ENCODE measurements at places on chromosomes 12 and 14. TPM values are rescaled to one million over a fixed set of nuclear protein-coding genes. Genes with fewer than 3 reads are reported as not detected.

DNA sequence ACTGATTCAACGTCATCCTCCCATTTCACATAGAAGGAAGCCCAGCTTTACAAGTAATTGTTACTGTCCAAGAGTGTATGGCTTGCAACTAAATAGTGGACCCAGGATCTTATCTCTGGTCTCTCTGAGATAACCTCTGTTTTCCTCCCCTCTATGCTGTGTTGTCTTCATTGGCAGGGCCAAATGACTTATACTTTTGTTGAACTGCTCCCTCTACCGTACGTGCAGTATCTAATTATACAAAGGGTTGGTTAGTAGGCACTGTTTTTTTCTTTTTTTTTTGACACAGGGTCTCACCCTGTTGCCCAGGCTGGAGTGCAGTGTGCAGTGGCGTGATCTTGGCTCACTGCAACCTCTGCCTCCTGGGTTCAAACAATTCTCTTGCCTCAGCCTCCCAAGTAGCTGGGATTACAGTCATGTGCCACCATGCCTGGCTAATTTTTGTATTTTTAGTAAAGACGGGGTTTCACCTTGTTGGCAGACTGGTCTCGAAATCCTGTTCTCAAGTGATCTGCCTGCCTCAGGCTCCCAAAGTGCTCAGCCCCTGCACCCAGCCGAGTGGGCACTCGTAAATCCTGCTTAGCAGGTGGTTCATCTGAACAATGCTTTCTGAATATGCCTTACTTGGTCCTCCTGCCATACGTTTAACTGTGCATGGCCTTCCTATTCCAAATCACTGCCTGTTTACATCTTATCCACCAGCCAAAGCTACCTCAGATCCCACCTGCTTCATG is 162.1 kb downstream of the ADCK1 start:
- H3K4me1 ChIP-seq, result no peaks in the 10 kb centered on the region
- no peak overlapping the region for H3K4me3 ChIP-seq
- no peak overlapping the region for H3K27ac ChIP-seq

TAS2R10 gene
- total RNA-seq, result 1.3 TPM

- no peaks in the 10 kb centered on the region for H3K36me3 ChIP-seq
- H3K27ac ChIP-seq, result no peak overlapping the region
- peaks cover 4% of the 10 kb centered on the region for H3K27me3 ChIP-seq
- DNase-seq, result no peak
Observed at GRCh38 chr12:115611477-115611876, 666.0 kb downstream of the MED13L start.

- no peak overlapping the region for H3K27ac ChIP-seq
- H3K4me1 ChIP-seq, result peaks cover 10% of the 10 kb centered on the region
- H3K36me3 ChIP-seq, result no peaks in the 10 kb centered on the region
Observed at GRCh38 chr12:54593135-54593534, 4.7 kb upstream of the PPP1R1A start.

PTPRQ gene
- not detected for total RNA-seq

FAM186B gene
- 0.35 TPM for total RNA-seq

- no peak overlapping the region for H3K4me3 ChIP-seq
- DNase-seq, result no peak
- peaks cover 3% of the 10 kb centered on the region for H3K36me3 ChIP-seq
- no peak overlapping the region for H3K27ac ChIP-seq
- no peaks in the 10 kb centered on the region for H3K27me3 ChIP-seq
Observed at GRCh38 chr14:74906925-74907521, 16.0 kb downstream of the RPS6KL1 start.

DNA sequence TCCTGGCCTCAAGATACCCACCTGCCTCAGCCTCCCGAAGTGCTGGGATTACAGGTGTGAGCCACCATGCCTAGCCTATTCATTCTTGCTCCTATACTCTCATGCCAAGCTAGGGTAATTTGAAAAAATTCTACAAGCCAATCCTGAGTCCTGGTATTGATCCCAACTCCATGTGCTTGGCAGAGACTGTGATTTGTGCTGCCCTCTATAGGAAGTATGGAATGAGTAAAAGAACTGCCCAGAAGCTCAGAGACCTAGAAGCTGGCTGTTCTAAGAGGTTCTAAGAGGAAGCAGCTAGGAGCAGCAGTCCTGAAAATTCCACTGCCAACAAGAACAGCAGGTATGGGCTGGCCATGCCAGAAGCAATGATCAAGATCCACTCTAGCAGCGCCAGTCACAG is 402.5 kb downstream of the PCNX1 start:
- no peaks in the 10 kb centered on the region for H3K4me1 ChIP-seq
- H3K36me3 ChIP-seq, result no peaks in the 10 kb centered on the region
- no peak for DNase-seq
- H3K27me3 ChIP-seq, result peaks cover 3% of the 10 kb centered on the region
- no peak overlapping the region for H3K27ac ChIP-seq

DNA sequence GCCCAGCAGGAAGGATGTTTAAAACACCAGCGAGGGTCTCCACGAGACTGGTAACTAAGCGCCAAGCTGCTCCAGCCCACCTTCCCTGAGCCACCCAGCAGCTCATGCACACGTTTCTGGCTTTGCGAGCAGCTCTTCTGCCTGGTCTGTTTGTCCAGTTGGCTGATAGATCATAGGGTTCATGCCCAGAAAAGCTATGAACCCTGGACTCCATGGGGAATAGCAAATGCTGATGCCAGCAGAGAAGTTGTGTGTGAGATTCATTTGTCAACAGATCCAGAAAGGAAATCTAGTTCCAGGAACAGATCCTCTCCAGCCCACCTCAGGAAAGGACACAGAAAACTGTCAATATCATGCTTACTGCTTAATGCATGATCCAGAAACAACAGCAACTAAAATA is 28.2 kb upstream of the RIMBP2 start:
- peaks cover 26% of the 10 kb centered on the region for H3K27me3 ChIP-seq
- H3K4me3 ChIP-seq, result no peak overlapping the region
- H3K36me3 ChIP-seq, result no peaks in the 10 kb centered on the region
- DNase-seq, result no peak
- H3K4me1 ChIP-seq, result peaks cover 6% of the 10 kb centered on the region

DNA sequence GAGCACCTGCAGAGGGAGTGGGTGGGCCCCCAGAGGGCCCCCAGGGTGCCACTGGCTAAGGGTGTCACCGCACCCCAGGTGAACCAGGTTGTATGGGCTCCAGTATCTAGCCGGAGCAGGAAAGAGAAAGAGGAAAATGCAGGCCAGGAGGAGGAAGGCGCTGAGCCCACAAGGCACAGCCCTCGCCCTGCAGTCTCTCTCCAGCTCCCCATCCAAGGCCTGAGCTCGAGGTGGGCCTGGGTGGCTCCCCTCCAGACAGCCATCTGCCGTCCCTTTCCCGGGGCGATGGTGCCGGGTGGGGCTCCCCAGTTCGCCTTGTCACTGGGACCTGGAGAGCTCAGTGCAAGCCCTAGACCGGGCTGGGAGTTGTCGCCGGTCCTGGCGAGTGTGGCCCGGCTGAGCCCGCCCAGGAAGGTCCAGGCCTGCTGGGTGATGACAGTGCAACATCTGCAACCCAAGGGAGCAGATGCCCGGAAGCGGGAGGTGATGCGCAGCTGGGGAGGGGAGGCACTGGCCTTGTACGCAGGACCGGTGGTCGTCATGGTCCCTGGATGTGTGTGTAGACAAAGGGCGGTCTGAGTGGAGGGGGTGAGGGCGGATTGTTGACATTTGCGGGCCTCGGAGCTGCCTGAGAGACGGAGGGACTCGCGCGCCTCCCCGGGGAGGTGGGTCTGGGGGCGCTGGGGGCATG is 716 bp downstream of the TMEM179 start:
- H3K4me3 ChIP-seq, result no peak overlapping the region
- DNase-seq, result no peak
- H3K4me1 ChIP-seq, result no peaks in the 10 kb centered on the region
- peaks cover 69% of the 10 kb centered on the region for H3K27me3 ChIP-seq
- H3K36me3 ChIP-seq, result no peaks in the 10 kb centered on the region

DNA sequence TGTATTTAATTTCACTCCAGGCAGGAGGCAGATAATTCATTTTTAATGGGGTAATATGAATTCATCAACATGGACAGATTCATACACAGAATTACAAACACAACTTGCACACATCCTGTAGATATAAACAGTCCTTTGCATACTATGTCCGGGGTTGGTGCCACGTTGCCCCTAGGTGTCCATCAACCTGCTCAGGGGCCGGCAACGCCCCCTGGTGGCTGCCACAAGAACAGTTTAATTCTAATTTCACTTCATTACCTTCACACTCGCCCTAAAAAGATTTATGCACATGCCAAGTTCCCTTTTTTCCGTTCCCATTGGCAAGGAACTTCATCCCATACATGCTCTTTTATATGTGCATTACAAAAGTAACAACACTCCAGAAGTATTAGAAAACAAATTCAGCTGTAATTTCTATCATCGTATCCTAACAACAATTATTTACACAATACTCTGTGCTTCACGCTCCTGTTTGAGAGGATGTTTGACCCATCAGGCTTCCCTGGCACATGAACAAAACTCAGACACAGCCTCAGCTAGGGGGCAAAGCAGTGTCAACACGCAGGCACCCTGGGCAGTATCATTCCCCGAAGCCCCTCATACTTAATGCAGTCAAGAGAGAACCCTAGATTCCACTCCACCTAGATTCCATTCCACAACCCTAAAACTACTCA is 15.5 kb downstream of the MANSC1 start:
- H3K4me1 ChIP-seq, result no peaks in the 10 kb centered on the region
- DNase-seq, result peak; percentile 22
- H3K27ac ChIP-seq, result no peak overlapping the region
- H3K36me3 ChIP-seq, result no peaks in the 10 kb centered on the region
- H3K27me3 ChIP-seq, result peaks cover 3% of the 10 kb centered on the region
- H3K4me3 ChIP-seq, result no peak overlapping the region

DNA sequence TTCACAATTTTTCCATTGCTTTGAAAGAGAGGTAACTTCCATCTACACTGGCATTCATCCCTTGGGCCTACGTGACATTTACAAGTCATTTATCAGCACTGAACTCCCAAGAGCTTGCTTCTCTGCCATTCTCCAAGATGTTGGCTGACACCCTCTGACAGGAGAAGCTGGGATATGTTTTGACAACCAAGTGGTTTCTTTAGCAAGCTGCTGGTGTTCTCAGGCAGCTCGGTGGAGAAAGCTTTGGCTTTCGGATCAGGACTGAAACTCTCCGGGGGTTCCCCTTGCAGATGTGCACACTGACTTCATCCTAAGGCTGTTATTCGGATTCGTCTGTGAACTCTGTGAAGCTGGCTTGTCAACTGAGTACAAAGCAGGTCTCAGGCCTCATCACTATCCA is 15.7 kb downstream of the KCNA5 start:
- DNase-seq, result no peak
- H3K36me3 ChIP-seq, result no peaks in the 10 kb centered on the region
- no peak overlapping the region for H3K27ac ChIP-seq
- no peaks in the 10 kb centered on the region for H3K4me1 ChIP-seq
- H3K27me3 ChIP-seq, result no peaks in the 10 kb centered on the region

DNA sequence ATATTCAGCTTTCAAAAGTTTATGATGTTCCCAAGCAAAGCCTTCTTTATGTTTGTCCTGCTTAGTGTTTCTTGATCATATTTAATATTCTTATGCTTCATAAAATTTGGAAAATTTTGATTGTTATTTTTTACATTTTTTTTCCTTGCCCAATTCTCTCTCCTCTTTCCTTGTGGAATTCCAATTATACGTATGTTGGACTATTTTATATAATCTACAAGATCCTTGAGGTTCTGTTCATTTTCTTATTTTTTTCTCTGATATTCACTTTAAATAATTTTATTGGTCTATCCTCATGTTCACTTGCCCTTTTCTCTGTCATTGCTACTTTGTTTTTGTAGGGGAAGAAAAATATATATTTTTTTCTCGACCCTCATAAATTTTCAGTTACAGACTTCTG is 167.7 kb downstream of the DYRK2 start:
- no peaks in the 10 kb centered on the region for H3K4me1 ChIP-seq
- no peaks in the 10 kb centered on the region for H3K36me3 ChIP-seq
- no peaks in the 10 kb centered on the region for H3K27me3 ChIP-seq

- DNase-seq, result no peak
- H3K27me3 ChIP-seq, result peaks cover 6% of the 10 kb centered on the region
Observed at GRCh38 chr14:80212023-80212397, 706 bp upstream of the DIO2 start.

SLC8A3 gene
- total RNA-seq, result 0.10 TPM

ACIN1 gene
- 280 TPM for total RNA-seq

GRCh38 chr12:56520048-56520447 is 1.6 kb upstream of the RBMS2 start:
- H3K27me3 ChIP-seq, result no peaks in the 10 kb centered on the region
- H3K27ac ChIP-seq, result no peak overlapping the region
- H3K36me3 ChIP-seq, result no peaks in the 10 kb centered on the region
- DNase-seq, result no peak

TRHDE gene
- not detected for total RNA-seq

DNA sequence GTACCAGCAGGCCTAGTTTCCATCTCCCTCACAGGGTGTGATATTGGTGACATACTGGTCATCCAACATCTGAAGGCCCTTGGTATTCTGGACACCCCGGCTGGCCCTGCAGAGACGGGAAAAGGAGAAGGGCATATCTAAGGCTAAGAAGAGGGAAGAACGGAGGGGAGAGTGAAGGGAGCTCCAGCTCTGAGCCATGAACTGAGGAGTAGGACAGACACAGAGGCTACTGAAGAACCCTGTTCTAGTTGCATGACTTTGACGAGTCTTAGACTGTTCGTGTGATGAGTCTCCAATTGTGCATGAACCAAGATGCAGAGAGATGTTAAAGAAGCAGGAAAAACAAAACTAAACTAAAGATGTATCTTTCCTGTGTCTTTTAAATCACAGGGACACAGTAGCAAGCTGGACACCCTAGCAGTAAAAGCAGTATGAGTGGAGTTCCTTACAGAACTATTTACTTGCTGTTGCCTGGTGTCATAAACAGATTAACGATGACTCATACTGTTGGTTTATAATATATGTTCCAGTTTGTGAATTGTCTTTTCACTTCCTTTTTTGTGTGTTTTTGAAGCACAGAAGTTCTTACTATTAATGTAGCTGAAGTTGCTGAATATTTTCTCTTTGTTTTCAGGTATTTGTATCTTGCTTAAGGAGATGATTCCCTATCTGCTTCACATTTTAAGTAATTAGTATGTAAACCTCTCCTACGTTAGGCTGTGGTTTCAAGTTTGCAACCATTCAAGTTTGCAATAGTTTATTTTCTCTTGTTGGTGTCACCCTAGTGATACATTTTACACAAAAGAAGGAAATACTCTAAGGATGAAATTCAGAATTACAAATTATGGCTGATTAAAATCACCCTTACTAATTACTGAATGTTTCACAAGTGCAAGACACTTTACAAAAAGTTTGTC is 15.7 kb downstream of the FAR2 start:
- H3K4me1 ChIP-seq, result peaks cover 6% of the 10 kb centered on the region
- H3K27me3 ChIP-seq, result no peaks in the 10 kb centered on the region
- no peak for DNase-seq
- no peaks in the 10 kb centered on the region for H3K36me3 ChIP-seq

- no peak overlapping the region for H3K4me3 ChIP-seq
- H3K4me1 ChIP-seq, result no peaks in the 10 kb centered on the region
- no peaks in the 10 kb centered on the region for H3K27me3 ChIP-seq
- H3K36me3 ChIP-seq, result no peaks in the 10 kb centered on the region
- no peak overlapping the region for H3K27ac ChIP-seq
Observed at GRCh38 chr14:60561845-60562746, 53.1 kb downstream of the SIX6 start.
